Osteocyte (in vitro differentiated cells): ENCODE measurements at places on chromosomes 3 and 15.

GRCh38 chr15:58597943-58598828, 151.3 kb downstream of the ADAM10 start:
- DNase-seq, result no peak

- no peak for DNase-seq
These were observed 537.6 kb downstream of the PLOD2 start for GRCh38 chr3:145623349-145623748.

DNA sequence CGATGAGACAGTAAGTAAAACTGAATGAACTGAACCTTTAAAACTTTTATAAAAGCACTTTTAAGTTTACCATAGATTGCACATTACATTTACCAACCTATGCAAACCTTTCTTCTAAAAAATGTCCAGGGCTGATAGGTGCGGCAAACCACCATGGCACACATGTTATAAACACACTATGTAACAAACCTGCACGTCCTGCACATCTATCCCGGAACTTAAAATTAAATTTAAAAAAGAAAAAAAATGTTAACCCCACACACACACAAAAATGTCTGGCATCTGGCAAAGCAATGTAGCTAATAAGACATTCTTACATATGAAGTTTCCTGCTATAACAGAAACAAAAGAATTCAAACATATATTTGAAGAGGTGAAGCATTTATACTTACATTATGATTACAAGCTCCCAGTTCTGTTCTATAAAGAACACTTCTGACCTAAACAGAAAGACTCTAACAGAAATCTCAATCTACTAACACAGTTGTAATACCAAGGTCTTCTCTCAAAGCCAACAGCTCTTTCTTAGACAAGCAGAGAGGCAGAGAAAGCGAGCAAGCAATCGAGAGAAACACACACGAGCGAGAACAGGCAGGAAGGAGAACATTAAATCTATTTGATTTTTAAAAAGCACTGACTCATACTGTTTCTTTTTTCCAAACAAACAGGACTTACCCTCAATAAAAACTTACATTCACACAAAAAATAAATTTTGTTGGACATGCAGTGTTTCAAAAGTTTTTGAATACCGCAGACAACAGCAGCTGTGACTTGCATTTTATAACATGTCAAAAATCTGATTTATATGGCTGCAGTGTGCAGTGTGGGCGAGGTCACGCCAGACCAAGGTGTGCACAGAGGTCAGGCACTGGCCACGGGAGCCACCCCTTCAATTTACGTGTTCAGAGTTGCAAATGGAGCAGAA, at the start of gene NRG4:
Gene NRG4, minus strand, starts transcription at position 798 of the 925 bp plus-strand sequence. CDS start 1,194 bp downstream, outside the sequence.
- no peak for DNase-seq

DNA sequence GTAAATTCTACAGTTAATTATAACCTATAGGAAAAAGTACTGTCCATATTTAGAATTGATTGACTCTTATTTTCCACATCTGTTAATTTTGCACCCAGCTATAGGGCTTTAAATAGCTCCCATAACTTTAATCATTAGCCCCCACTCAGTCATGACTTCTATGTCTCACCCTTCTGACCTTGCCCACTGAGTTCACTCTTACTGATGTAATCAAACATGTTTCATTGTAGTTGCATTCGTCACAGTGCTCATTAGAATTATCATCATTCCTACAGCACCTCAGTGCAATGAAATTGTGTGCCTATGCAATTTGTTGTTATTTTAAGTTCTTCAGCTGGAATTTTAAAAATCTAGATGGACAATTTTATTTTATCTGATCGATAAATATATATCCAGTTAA, 151.4 kb downstream of the TIGIT start:
- DNase-seq, result no peak

- DNase-seq, result peak; percentile 71
These were observed 256.4 kb downstream of the MEX3B start for GRCh38 chr15:81789403-81789802.

- DNase-seq, result peak; percentile 93
These were observed 18.1 kb downstream of the CSPG4 start for GRCh38 chr15:75694241-75695182.

GRCh38 chr3:122609798-122610559, 32.5 kb downstream of the PARP15 start:
- DNase-seq, result no peak

DNA sequence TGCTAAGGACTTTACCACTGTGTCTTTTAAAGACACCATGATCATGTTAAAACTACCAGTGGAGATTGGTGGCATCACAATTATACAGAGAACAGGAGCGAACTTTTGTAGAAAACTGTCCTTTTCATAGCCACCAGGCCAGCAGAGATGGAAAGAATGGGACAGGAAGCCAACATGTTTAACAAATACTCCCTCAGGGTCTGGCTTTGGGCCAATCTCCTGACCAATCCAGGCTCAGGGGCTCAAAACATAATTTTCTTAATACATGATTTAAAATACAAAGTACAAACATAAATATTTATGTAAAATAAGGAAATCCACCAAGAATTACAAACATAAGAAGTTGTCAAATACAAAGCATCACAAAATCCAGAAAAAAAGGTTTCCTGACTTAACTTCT, 266.0 kb downstream of the VPS13C start:
- DNase-seq, result no peak

DNA sequence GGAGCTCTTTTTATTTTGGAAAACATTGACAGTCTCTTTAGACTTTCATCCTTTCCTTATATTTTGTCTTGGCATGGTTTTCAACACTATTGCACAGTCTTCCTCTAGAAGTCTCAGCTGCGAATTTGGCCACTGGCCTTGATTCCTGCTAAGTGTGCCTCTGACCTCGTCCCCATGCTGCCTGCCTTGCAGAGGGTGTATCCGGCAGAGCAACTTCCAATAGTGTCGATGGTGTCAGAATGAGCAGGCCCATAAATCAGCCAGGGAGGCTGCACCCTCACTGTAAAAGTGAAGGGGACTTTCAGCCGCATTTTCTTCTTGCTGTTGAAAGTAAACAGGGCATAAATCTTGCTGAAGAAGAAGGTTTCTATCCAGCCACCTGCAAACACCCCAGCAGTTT, 336.7 kb upstream of the TRIM42 start:
- DNase-seq, result no peak

DNA sequence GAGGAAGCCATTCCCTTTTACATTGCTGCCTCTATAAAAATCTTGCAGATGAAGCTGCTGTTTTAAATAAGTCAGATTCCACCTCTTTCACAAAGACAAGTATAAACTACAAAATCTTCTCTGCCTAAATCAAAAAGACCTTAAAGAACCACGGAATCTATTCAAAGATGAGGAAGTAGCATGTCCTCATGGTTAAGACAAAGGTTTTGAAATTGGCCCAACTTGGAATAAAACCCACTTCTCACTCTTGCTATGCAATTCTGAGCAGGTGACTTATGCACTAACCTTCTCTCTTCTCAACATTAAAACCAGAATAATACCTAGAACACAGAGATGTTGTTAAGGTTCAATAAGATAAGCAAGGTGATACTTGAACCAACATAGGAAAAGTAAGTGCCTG, 97.6 kb downstream of the FOXP1 start:
- no peak for DNase-seq
